ENCODE measurements at places on chromosomes 11 and 22.
A peak's percentile ranks its signal among the peaks of the same experiment; 100 is the strongest.

- DNase-seq: peak; percentile 39
These were observed 242.0 kb downstream of the TENM4 start for GRCh38 chr11:79198898-79199250.

DNA sequence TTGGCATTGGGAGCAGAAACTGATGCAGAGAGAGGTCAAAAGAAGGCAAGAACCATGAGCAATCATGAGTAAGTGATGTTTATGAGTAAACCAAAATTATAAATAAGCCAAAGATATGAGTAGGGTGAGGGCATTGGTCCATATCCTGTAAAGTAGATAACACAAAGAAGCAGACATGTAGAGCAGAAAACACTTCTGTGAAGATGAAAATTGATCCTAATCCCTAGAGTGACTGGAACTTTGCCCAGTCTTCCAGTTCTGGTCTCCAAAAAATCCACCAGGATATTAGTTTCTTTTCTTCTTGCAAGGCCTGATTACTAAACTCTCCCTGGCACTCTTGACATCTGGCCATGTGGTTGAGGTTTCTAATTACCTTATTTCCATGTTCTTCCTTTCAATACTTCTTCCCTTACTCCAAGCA, 13.7 kb upstream of the DRD2 start:
- DNase-seq: no peak

- no peak for DNase-seq
These were observed 86.7 kb upstream of the DDI1 start for GRCh38 chr11:103949781-103950180.

- DNase-seq: peak; percentile 25
These were observed 195.9 kb downstream of the BCR start for GRCh38 chr22:23376256-23376655.

DNA sequence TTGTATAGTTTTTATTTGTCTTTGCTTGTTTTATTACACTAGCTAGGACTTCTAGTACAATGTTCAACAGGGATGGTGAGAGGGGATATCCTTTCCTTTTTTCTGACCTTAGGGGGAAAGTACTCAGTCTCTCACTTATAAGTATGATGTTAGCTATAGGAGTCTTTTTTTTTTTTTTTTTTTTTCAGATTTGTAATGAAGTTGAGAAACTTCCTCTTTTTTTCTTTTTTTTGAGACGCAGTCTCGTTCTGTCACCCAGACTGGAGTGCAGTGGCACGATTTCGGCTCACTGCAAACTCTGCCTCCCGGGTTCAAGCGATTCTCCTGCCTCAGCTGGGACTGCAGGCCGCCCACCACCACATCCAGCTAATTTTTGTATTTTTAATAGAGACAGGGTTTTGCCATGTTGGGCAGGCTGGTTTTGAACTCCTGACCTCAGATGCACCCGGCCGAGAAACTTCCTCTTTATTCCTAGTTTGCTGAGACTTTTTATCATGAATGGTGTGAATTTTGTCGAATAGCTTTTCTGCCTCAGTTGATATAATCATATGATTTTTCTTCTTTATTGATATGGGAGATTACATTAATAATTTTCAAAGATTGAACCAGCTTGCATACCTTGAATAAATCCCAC, 10.9 kb downstream of the TRIM22 start:
- DNase-seq: no peak

- no peak for DNase-seq
These were observed 575 bp downstream of the MFNG start for GRCh38 chr22:37485395-37486223.
